ENCODE measurements at places on chromosomes 5 and 9. TPM values are rescaled to one million over a fixed set of nuclear protein-coding genes. Genes with fewer than 3 reads are reported as not detected.
A peak's percentile ranks its signal among the peaks of the same experiment; 100 is the strongest.

Gene SCGB3A2
- total RNA-seq: 186 TPM

Gene NDFIP1
- 68.1 TPM for total RNA-seq

Gene PLAC8L1
- total RNA-seq: not detected

Gene ADAMTS6
- 2.3 TPM for total RNA-seq

Gene TLX3
- total RNA-seq: not detected

Gene WNK2
- total RNA-seq: 0.35 TPM

DNA sequence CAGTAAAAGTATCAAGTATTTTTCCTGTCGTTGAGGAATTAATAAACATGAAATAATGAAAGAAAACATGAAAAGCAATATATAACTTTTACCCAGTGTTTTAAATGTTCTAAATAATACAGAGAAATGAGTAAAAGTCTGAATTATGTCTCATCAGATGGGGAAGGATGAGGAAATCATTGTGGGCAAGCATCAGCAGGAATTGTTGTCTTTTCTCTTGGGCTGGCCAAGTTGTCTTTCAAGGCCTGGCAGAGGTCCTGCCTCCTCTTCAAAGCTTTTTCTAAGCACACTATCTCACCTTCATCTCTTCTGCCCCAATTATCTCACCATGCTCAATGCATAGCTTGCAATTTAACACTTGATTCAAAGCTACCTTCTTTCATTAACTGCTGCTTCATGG, 41.9 kb downstream of the MOCS2 start:
- no peak overlapping the region for H3K4me3 ChIP-seq
- no peaks in the 10 kb centered on the region for H3K27me3 ChIP-seq
- H3K27ac ChIP-seq: no peak overlapping the region
- no peaks in the 10 kb centered on the region for H3K4me1 ChIP-seq

- DNase-seq: peak; percentile 83
- H3K27me3 ChIP-seq: no peaks in the 10 kb centered on the region
- H3K27ac ChIP-seq: no peak overlapping the region
- no peaks in the 10 kb centered on the region for H3K4me1 ChIP-seq
- H3K36me3 ChIP-seq: no peaks in the 10 kb centered on the region
- no peak overlapping the region for H3K4me3 ChIP-seq
These were observed 423.8 kb downstream of the SPOCK1 start for GRCh38 chr5:137075163-137075970.

DNA sequence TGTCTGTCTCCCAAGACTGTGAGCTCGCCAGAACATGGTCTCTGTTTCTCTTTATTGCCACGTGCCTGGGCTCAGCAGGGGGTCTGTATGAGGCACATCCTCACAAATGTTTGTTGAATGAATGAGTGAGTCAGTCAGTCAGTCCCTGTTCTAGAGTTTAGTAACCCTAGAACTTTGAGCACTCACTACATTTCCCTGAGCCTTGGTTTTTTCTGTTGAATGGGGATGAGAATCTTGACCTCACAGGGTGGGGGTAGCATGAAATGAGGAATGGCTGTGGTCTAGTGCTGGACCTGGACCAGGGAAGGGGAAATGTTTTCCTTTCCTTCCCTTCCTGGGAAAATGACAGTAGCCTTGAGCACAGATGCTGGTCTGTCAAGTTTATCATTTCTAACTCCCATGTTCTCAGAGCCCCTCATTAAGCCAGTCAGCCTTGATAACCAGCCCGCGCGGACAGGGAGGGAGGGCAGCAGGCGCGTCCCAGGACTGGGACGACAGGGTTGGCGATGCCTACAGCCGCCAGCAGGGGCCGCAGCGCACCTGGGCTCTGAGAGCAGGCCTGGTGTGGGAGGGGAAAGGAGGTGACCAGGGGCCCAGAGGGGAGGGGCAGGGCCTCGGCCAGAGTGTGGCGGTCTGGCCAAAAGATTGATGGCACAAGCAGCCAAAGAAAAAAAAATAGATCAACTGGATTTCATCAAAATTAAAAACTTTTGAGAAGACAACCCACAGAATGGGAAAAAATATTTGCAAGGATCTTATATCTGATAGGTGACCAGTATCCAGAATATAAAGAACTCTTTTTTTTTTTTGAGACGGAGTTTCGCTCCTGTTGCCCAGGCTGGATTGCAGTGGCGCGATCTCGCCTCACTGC, 24.1 kb upstream of the WNK2 start:
- H3K36me3 ChIP-seq: no peaks in the 10 kb centered on the region
- DNase-seq: peak; percentile 93
- H3K4me1 ChIP-seq: peaks cover 3% of the 10 kb centered on the region
- H3K4me3 ChIP-seq: no peak overlapping the region

GRCh38 chr9:82206490-82206889, 217.9 kb downstream of the SPATA31D1 start:
- no peaks in the 10 kb centered on the region for H3K36me3 ChIP-seq
- DNase-seq: no peak
- no peak overlapping the region for H3K4me3 ChIP-seq
- H3K4me1 ChIP-seq: no peaks in the 10 kb centered on the region

DNA sequence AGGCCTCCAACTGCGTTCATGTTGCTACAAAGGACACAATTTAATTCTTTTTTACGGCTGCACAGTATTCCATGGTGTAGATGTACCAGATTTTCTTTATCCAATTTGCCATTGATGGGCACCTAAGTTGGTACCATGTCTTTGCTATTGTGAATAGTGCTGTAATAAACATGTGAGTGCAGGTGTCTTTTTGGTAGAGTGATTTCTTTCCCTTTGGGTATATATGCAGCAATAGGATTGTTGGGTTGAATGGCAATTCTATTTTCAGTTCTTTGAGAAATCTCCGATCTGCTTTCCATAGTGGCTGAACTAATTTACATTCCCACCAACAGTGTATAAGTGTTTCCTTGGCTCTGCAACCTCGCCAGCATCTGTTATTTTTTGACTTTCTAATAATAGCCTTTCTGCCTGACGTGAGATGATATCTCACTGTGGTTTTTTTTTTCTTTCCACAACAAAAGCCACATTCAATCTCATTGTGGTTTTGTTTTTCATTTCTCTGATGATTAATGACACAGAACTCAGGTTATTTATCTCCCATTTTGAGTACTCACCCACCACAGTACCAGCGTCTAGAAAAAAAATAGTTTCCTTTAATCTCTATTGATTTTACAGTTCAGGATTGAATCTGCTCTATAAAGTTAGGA, 21.9 kb downstream of the ARRDC3 start:
- no peak overlapping the region for H3K4me3 ChIP-seq
- H3K27ac ChIP-seq: no peak overlapping the region
- no peaks in the 10 kb centered on the region for H3K27me3 ChIP-seq
- no peaks in the 10 kb centered on the region for H3K4me1 ChIP-seq

- no peak for DNase-seq
- H3K27ac ChIP-seq: no peak overlapping the region
- no peaks in the 10 kb centered on the region for H3K27me3 ChIP-seq
- no peaks in the 10 kb centered on the region for H3K4me1 ChIP-seq
- H3K4me3 ChIP-seq: no peak overlapping the region
These were observed 849.6 kb upstream of the DMAC1 start for GRCh38 chr9:8649160-8649559.

- H3K36me3 ChIP-seq: peaks cover 73% of the 10 kb centered on the region
- H3K27ac ChIP-seq: no peak overlapping the region
- no peaks in the 10 kb centered on the region for H3K27me3 ChIP-seq
- DNase-seq: no peak
These were observed 6.2 kb downstream of the EXOC3 start for GRCh38 chr5:449151-449550.

Data from upper lobe of right lung (tissue), 1 donor.